Right renal pelvis (tissue), 4 donors: ENCODE measurements at places on chromosomes 16 and 17.

DNA sequence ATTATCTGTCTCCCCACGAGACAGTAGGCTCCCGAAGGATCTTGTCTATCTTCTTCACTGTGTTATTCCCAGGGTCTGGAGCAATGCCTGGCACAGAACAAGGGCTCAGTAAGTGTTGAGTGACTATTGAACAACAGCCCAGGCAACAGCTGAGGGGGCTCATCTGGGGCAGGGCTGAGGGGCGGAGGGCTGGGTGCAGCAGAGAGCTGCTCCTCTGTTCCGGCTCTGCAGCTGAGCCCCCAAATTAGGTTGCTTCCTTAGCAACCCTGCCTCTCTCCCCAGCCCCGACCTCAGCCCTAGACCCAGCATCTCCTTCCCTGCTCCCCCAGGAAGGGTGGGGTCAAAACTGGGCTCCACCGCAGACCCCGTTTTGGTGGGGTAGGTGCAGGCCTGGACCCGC is 32.2 kb downstream of the ITGAE start:
- DNase-seq: no peak

DNA sequence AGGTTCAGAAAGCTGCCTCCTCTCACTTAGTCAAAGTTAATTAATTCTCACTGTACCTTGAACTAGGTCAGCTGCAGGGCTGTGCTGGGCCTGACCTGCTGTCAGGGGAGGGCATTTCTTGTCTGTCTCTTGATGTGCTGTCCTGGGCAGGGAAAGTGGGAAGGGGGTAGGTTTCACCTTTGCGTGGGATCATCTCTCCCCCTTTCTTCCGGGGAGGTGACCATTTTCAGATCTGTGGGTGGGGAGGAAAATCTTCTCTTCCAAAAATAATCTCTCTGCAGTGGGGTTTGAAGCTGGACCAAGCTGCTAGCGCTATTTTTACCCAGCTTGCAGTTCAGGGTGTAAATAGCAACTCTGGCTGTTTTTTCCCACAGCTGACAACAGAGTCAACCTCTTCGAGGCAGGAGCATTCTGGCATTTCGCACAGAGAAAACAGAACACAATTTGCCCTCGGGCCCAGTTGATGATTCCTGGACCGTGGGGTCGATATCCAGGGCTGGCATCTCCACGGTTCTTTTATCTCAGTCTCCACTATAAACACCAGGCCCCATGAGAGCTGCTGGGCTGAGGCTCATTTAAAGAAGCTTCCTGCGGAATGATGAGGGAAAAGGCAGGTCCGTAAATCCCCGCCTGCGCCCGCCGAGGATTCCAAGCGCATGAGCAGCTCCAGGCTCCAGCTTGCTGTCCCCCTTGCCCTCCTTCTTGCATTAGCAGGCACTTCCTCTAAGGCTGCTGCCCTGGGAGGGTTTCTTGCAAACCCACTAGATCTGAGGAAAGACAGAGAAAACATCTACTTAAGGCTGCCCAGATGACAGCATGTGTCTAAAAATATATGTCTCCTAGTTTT is 93.9 kb downstream of the YPEL2 start:
- no peak for DNase-seq

GRCh38 chr16:66476328-66477027 is 49.4 kb downstream of the BEAN1 start:
- no peak for DNase-seq

GRCh38 chr16:87720446-87720845 is 45.3 kb downstream of the KLHDC4 start:
- DNase-seq: no peak

DNA sequence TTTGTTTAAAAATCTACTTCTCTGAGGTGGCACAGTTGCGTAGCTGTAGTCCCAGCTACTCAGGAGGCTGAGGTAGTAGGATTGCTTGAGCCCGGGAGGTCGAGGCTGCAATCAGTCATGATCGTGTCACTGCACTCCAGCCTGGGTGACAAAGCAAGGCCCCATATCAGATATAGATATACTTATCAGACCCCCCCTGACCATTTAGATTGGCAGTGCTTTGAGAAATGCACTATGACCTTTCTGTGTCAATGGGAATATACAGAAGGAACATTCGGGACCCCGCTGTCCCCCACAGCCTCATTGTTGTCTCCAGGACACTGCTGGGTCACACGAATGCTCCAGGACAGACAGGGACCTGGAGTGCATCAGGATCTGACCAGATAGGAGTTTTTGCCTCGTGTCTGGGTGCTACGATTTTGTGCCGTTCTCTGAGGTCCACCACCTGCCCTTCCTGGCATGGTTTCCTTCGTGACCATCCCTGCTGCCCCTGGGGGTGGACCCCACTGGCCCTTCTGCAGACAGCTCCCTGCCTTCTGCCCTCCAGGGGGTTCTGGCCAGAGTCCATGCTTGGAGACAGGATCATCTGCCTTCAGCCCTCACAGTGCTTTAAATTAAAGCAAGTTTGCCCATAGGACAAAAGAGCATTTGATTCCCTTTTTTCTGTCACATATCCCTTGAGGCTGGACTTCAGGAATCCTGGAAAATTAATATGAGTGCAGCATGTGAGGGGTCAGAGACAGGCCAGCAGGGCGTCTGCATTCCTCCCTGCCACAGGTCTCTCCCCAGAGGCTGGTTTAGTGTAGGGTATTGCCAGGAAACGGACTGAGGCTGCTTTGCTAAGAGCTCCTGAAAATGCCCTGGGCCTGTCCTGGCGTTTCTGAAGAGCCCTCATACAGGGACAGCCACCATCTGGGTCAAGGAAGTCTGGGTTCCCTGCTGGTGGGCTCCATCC is 19.3 kb downstream of the PLD6 start:
- no peak for DNase-seq

DNA sequence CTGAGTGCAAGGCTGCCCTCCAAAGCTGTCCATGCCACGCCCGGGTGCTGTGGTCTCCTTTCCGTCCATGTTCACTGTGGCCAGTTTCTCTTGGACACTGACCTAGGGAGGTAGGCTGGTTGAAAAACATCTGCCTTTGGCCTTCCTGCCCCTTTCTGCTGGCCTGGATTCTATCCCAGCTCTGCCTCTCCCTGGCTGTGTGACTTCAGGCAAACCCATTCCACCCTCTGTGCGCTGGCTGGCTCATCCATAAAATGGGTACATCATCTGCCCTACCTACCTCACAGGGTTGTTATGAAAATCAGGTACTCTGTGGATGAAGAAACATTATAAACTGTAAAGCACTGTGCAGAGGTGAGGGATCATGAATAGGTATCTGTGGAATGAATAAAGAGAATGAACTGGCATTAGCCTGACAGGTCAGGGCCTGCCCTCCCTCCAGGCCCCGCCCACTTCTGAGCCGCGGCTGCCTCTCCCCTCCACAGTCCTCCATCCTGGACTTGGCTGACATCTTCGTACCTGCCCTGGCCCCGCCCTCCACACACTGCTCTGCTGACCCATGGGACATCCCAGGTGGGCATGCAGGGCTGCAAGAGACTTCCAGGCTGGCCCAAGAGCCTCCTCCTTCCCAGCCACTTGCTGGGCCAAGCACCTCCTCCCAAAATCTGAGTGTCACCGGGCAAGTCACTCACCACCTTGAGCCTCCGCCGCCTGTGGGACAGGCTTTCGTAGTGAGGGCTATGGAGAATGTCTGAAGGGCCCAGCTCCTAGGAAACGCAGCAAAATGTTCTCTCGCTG is 7.0 kb upstream of the SPATA20 start:
- no peak for DNase-seq

- no peak for DNase-seq
Measured at GRCh38 chr17:42879596-42879985, 21.0 kb upstream of the G6PC1 start.

DNA sequence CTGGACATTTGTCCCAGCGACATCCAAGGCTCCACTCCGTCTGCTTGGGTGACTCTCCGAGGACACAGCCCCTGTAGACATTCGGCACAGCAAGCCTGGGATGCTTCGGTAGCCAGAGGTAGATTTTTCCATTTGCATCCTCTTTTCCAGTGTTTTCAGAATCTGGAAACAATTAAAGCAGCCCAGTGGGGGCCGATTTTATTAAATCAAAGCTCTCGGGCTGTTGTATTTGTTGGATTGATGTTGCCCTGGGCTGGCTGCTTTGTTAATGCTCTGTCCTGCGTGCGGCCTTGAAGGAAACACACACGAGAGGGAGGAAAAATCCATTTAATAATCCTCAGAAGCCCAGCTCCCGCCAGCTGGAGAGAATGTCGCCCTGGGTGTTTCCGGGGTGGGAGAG is 158.1 kb upstream of the CIBAR2 start:
- DNase-seq: no peak

DNA sequence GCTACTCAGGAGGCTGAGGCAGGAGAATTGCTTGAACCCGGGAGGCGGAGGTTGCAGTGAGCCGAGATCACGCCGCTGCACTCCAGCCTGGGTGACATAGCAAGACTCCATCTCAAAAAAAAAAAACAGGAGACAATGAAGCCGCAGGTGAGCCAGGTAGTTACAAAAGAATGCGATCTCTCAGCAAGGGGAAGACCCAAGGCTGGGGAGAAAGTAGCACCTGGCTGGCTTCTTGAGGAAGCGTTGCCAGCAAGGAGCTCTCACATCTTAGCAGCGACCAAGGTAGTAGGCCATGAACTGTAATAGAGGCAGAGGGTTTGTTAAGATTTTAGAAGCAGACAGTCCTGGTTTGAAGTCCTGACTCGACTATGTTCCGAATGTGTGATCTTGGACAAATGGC is 175.0 kb downstream of the AIPL1 start:
- DNase-seq: no peak

GRCh38 chr17:38585918-38586529 is 19.7 kb downstream of the SRCIN1 start:
- DNase-seq: no peak

GRCh38 chr16:89137666-89138512 is 33.7 kb upstream of the CDH15 start:
- no peak for DNase-seq

- DNase-seq: no peak
Measured at GRCh38 chr17:44557651-44558285, 484 bp downstream of the FZD2 start.

GRCh38 chr17:19295473-19296135 is 58.4 kb downstream of the EPN2 start:
- DNase-seq: no peak

GRCh38 chr16:86751076-86752030 is 173.0 kb downstream of the FOXL1 start:
- DNase-seq: no peak

- DNase-seq: no peak
Measured at GRCh38 chr16:71460236-71460635, 1.8 kb downstream of the ZNF23 start.

DNA sequence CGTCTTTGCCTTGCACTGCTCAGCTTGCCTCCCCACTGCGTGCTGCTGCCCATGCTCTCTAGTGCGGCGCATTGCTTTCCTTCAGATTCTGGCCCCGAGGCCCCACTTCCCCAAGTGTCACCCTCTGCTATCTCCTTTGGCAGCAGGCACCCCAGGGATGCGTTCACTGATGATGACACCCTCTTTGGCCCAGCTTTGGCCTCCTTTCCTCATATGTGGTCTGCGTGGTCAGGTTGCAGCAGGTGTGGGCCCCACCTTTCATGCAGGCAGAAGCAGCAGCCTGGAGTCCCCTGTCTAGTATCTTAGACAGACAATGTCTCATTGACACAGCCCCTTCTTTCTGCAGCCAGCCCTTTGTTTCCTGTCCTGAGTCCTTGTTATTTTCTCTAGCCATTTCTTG is 4.8 kb upstream of the CCL3 start:
- no peak for DNase-seq

- no peak for DNase-seq
Measured at GRCh38 chr16:31088459-31089183, at the start of gene PRSS53. TSS of gene PRSS53 (minus strand) at chr16:31088943. CDS start at chr16:31088809, 134 bp downstream.

- no peak for DNase-seq
Measured at GRCh38 chr17:69030169-69030568, 30.6 kb downstream of the ABCA9 start.

GRCh38 chr17:75128694-75129505 is 2.6 kb downstream of the NT5C start:
- DNase-seq: no peak

DNA sequence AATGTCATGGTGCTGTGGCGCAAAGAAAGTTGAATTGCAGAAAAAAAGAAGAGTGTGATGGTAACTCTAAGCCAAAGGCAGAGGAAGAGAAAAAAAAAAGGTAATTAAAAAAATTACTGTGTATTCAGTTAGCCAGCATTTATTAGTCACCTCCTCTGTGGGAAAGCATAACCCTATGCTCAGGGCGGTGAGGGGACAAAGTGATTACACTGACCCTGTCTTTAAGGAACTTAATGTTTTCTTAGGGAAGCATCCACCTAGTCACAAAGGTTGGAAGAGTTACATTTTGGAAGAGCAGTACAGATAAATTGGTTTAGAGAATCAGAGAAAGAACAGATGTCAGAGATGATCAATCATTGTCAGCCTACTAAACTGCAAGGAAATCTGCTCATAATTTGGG is 410.3 kb downstream of the CDH11 start:
- no peak for DNase-seq

DNA sequence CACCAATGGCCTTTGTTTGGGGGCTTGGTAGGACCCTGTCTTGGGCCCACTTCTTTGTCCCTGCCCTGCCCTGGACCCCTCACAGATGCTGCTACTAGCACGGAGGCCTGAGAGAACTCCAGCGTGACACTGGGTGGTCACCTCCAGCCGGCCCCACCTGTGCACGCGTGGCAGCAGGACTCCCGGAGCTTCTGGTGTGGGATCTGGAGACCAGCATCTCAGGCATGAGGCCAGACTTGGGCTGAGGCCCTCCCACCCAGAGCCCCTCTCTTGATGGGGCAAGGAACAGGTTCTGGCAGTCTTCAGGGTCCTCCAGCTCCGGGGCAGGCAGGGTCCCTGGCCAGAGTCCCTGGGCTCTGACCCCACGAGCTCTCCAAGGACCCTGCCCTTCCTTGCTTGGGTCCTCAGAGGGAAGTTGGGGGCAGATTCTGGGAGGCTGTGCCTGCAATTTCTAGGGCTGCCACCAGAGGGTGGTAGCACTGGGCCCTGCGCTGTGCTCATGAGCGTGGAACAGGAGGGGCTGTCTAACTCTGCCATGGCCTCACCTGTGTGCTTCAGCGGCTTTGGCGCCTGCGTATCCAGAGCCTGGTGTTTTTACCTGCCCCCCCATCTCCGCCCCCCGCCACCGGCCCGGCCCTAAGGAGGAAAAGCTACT is 3.1 kb upstream of the BAIAP3 start:
- DNase-seq: no peak

DNA sequence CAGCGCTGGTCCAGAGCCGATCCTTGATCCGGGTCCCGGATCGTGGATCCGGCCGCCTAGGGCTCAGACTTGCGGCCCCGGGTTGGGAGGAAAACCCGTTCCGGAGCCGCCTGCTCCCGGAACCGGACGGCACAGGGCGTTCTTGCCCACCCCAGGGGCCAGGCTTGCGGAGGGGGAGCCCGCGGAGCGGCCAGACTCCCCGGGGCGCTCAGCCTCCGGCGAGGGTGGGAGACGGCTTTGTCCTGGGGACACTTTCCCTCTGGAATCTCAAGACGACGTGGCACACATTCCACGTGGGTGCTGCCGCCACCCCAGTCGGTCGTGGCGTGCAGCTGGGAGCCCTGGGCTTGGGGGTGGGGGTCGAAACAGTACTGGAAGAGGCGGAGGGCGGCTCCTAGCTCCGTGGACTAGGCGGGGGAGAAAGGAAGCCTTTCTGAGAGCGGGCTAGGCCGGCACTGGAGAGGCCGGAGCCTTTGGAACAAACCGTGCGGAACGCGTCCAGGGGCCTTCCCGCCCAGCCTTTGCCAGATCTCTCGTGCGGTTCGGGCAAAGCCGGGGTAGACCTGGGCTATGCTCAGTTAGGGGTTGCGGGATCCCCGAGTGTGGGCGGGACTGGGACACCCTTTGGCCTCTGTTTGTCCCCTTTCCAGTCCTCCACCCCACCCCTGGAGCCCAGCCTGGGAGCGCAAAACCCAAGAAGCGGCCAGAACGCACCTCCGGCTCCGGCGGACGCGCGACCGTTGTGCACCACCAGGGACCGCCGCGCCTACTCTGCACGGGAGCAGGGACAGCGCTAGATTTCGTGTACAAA is 26.5 kb downstream of the SREBF1 start:
- peak; percentile 66 for DNase-seq
